ENCODE measurements at places on chromosomes 6 and 20.

- DNase-seq: no peak
Measured at GRCh38 chr6:28224131-28225055, 682 bp upstream of the ZSCAN9 start.

GRCh38 chr20:41889126-41889843 is 271.1 kb upstream of the CHD6 start:
- DNase-seq: no peak

- no peak for DNase-seq
Measured at GRCh38 chr20:43548273-43548880, 10.4 kb upstream of the SGK2 start.

DNA sequence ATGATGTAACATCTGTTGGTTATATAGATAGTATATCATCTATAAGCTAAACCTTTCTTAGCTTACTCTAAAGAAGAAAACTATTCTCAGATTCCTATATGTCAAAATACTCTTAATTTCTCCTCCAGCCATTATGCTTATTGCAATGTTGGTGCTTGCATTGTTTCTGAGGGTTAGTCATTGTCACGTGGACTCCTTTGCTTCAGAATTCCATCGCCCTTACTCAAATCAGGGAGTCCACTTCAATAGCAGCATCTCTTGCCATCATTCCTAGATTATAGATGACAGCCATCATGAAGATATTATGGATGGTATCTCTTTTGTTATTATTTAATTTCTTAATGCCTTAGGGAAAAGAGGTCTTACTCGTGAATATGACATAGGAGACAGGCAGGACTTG is 776.1 kb downstream of the TENT5A start:
- DNase-seq: no peak

- DNase-seq: no peak
Measured at GRCh38 chr6:169752074-169752623, 727 bp downstream of the ERMARD start.

- no peak for DNase-seq
Measured at GRCh38 chr6:100906325-100906724, 25.2 kb upstream of the ASCC3 start.

GRCh38 chr20:38610521-38610920 is 8.9 kb downstream of the ARHGAP40 start:
- peak; percentile 73 for DNase-seq

DNA sequence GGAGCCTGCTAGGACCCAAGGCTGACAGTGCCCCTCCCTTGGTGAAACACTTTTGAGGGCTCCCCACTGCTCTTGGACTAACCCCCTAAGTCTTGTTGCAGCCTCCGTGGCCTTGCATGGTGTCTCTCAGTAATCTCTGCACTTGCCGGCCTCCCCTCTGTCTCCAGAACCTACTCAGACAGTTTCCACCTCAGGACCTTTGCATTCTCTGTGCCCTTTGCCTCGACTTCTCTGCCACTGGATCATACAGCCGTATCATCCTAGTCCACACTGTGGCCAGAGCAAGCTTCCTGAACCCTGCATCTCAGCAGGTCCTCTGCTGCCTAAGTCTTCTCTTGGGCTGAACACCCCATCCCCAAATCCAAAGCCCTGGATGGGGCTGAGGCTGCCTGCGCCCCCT is 152.0 kb upstream of the PTPN1 start:
- DNase-seq: no peak

DNA sequence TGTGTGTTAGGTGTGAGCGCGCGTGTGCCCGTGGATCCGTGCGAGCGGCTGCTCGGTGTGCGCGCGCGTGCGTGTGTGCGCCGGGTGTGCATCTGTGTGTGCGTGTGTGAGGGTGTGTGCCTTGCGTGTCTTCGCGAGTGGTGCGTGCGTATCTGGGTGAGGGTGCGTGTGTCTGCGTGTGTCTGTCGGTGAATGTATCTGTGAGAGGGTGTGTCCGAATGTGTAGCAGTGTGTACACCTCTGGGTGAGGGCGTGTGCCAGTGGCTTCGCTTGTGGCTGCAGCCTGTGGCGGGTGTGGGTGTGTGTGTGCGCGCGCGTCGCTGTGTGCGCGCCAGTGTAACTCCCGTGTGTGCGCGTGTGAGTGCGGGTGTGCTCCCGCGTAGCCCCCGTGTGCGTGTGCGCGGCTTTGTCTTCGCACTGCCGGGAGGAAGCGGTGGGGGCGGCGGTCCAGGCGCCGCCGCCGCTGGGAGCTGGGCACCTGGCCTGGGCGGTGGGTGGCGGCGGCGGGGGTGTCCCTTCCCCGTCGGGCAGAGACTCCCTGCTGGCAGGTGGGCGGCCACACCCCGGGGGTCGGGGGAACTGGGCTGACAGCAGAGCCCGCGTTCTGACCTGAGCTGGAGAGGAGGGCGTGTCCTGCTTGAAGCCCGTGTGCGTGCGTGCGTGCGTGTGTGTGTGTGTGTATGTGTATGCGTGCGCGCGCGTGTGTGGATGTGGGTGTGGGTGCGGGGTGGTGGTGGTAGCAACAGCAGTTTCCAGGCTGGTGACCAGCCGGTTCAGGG is 61.3 kb upstream of the EPB41L1 start:
- DNase-seq: no peak

GRCh38 chr6:1250489-1251197 is 61.3 kb upstream of the FOXQ1 start:
- DNase-seq: no peak

GRCh38 chr6:138044972-138045371 is 62.2 kb downstream of the PERP start:
- DNase-seq: no peak

- DNase-seq: no peak
Measured at GRCh38 chr6:156890627-156891314, 113.6 kb downstream of the ARID1B start.

GRCh38 chr6:151365233-151365632 is 26.1 kb downstream of the ZBTB2 start:
- no peak for DNase-seq

GRCh38 chr6:169472786-169473416 is 219.3 kb upstream of the THBS2 start:
- no peak for DNase-seq

DNA sequence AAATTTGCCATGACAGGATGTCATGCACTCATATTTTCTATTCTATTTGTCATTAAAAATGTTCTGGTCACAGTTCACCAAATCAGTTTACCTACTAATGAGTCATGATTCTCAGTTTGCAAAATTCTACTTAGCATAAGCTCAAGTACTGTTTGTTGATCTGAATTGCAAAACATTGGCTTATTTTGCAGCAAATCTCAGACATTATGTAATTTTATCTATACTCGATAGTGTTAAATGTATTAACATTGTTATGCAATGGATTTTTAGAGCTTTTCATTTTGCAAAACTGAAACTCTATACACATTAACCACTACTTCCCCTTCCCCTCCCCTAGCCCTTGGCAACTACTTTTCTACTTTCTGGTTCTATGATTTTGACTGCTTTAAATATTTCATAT is 213.8 kb upstream of the ZFP64 start:
- DNase-seq: peak; percentile 32

DNA sequence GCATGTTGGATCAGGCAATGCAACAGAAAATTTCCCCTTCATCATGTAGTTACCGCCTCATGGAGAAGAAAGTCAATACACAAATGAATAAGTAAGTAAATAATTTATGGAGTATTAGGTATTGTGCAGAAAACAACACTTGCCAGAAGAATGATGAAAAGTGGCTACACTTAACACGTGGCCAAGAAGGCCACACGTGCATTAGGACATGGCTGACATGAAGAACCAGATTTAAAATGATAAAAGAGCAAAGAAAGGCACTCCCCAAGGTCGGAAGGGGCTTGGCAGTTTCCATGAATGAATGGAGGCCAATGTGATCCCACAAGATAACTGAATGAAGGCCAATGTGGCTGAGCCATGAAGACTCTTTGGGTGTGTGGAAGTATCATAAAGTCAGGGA is 447.2 kb downstream of the DOK5 start:
- DNase-seq: no peak

DNA sequence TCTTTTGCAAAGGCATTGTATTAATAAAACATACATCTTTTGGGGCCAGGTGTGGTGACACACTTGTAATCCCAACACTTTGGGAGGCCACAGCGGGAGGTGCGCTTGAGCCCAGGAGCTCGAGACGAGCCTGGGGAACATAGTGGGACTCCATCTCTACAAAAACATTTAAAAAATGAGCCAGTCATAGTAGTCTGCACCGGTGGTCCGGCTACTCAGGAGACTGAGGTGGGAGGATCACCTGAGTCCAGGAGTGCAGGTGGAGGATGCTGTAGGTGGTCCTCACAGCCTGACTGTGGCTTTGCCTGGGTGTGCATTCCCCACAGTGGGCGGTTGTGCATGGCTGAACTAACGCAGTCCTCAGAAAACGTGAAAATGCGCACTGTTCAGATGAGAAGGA is 162.5 kb downstream of the DLL1 start:
- DNase-seq: no peak

Data from bronchial epithelial cell (primary cell).